CD8-positive, alpha-beta T cell (primary cell): ENCODE measurements at places on chromosomes 11 and 22. TPM values are rescaled to one million over a fixed set of nuclear protein-coding genes. Genes with fewer than 3 reads are reported as not detected.

CHADL gene
- total RNA-seq = 2.3 TPM

SMIM35 gene
- 0.08 TPM for total RNA-seq

C11orf52 gene
- not detected for total RNA-seq

OR5A1 gene
- not detected for total RNA-seq

TTC36 gene
- not detected for total RNA-seq

LDLRAD3 gene
- not detected for total RNA-seq

OR8B3 gene
- not detected for total RNA-seq

TSPAN4 gene
- 2.2 TPM for total RNA-seq

HBG2 gene
- total RNA-seq = not detected

OR2D2 gene
- total RNA-seq = not detected

AIFM3 gene
- not detected for total RNA-seq

OR6A2 gene
- not detected for total RNA-seq

PELI3 gene
- 12.6 TPM for total RNA-seq

FXYD2 gene
- 9.1 TPM for total RNA-seq

BIRC3 gene
- total RNA-seq = 90.4 TPM

YPEL1 gene
- total RNA-seq = 3.3 TPM

CEP126 gene
- 0.87 TPM for total RNA-seq

NLRP14 gene
- not detected for total RNA-seq

AMPD3 gene
- 10.6 TPM for total RNA-seq

ZC3H12C gene
- not detected for total RNA-seq

NAV2 gene
- total RNA-seq = 1.3 TPM

TSGA10IP gene
- not detected for total RNA-seq

ARL2 gene
- total RNA-seq = 9.1 TPM

MAJIN gene
- total RNA-seq = not detected

ALKBH8 gene
- 10.2 TPM for total RNA-seq

APOA4 gene
- not detected for total RNA-seq

ART1 gene
- total RNA-seq = not detected

ARHGAP8 gene
- total RNA-seq = 14.4 TPM
